ENCODE measurements at places on chromosomes 7 and 10. TPM values are rescaled to one million over a fixed set of nuclear protein-coding genes. Genes with fewer than 3 reads are reported as not detected.

NRAP gene
- not detected for total RNA-seq

CLIP2 gene
- total RNA-seq = 12.6 TPM

GRM8 gene
- total RNA-seq = not detected

ENTPD1 gene
- total RNA-seq = 0.16 TPM

All from A549 treated with dexamethasone at 1 μM for 4 hours (cell line).